T-helper 2 cell treated with Interferon-gamma antibody and Interleukin-4, amounts not matched to agents 5 μg/mL and 100 μg/mL, for 36 hours (primary cell): ENCODE measurements at places on chromosomes 3 and 15.

- DNase-seq = no peak
These were observed 4.6 kb upstream of the TRIM71 start for GRCh38 chr3:32813180-32813579.

GRCh38 chr3:81643721-81644120 is 117.7 kb downstream of the GBE1 start:
- DNase-seq = no peak

- DNase-seq = no peak
These were observed 11.8 kb upstream of the HDC start for GRCh38 chr15:50277370-50277769.

DNA sequence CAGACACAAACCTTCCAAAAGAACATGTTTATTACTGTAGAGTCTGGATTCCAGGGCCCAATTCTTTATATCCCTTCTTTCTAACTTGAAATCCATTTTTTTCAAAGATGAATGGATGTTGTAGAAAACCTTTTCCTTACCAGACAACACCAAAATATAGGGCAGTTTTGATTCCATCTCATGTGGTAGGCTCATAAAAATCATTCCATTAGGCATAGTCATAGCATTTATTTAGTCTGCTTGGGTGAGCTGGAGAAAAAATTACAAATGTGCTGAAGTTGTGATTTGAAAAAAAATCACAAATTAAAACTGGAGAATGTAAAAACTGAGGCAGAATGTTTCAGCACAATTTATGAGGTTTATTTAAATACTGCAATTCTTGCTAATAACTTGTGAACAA is 199.3 kb upstream of the TBC1D5 start:
- no peak for DNase-seq

GRCh38 chr3:188533612-188534357 is 379.8 kb downstream of the LPP start:
- DNase-seq = no peak

- no peak for DNase-seq
These were observed 34.7 kb downstream of the GBE1 start for GRCh38 chr3:81726735-81727134.

DNA sequence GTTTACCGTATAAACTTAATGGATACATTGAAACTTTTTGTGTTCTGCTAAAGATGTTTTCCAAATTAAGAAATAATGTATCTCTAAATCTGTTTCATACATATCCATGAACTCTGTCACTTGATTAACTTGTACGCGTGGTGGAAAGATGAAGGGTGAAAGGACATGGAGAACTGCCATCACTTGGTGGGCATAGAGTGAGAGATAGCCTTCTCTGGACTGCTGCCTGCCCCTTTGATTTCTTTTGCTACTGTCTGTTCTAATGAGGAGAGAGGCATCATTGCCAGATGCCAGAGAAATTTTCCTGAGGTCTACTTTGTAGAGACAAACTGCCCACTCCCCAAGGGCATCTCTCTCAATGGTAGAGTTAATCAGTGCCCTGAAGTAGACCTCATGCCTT is 120.5 kb downstream of the SLMAP start:
- no peak for DNase-seq

DNA sequence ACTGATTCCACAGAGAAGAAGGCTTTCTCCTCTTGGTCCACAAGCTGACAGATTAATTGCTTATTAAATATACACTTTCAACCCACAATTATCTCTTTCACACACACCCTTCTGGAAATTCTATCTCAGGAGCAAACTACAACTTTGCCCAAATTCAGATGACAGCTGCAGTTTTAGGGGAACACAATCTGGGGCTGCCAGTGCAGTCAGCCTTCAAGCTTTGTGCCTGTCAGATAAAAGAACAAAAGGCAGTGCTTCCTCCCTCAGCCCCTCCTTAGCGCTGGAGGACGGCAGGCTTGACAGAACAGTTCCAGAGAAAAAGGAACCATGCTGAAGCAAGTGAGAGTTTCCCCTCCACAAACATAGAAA is 99.6 kb downstream of the TMCC1 start:
- DNase-seq = no peak

DNA sequence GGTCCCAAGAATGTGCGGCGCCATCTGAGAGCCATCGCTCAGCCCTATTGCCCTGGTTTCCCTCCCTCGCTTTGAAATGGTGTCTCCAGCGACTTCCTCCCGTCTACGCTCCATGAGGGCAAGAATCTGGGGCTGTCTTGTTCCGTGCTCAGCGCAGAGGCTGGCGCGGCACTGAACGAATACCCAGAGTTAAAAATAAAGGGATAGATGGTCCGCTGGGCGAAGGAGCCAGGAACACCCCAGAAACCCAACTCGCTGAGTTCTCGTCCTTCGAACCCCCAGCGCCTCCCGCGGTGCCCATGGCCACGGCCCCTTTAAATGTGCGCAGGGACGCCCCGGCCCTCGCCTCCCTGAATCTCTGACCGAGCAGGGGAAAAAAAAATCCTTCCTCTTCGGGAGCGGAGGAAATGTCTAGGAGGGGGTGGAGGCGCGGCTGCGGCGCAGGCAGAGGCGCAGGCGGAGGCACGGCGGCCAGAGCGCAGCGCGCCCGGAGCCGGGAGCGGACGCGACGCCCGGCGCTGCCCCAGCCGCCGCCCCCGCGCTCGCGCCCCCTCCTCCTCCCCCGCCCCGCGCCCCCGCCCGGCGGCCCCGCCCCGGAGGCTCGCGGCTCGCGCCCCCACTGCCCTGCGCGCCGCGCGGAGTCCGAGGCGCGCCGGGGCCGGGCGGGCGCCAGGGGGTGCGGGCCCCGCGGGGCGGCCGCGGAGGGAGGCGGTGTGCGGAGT is 8.5 kb upstream of the FGD5 start:
- DNase-seq = no peak

DNA sequence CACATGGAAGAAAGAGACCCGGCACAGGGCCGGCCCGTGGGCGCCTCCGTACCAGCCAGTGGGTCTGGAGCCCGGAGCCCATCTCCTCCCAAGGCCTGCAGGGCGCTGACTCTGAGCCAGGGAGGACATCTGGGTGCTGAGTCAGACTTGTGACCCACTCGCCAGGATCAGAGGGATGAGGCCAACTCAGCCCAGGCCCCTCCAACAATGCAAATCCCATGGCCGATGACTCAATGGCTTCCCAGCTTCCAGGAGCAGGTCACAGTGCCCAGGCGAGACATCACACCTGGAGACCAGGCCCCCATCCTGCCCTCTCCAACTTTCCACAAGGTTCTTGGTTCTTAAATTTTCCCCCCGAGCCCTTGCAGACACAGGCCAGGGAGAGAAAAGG is 95.1 kb downstream of the LRIG1 start:
- DNase-seq = no peak
